Activated gamma-delta T cell (primary cell): ENCODE measurements at places on chromosomes 6 and 20.

GRCh38 chr6:125868678-125869395, 78.1 kb downstream of the NCOA7 start:
- no peak for DNase-seq

DNA sequence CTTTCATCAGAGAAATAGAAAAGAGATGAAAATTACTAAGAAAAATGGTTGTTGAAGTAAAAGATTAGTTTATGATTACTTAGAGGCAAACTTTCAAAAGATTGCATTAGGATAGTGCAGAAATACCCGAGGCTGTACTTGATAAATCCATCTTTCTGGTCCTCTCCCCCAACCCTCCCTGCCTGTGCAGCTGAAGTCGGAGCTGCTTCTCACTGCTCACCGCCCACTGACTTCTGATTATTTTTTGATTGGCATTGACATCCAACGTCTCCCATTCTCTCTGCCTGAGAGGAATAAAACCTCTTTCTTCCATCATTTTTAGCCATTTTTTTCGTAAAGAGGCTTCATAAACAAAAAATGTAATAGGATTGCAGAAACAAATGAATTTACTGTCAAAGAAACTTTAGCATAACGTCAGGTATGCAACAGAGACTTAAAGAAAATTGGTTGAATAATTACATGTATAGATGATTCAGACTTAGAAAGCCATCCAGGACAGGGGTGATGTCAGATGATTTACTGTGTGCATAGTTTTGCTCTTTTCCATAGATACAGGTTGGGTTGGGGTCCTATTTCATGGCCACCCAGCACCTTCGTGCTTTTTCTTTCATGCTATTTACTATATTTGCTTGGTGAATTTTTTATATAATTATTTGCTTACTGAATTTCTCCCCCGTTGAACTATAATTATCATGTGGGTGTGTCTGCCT, 53.6 kb upstream of the EDN3 start:
- no peak for DNase-seq

DNA sequence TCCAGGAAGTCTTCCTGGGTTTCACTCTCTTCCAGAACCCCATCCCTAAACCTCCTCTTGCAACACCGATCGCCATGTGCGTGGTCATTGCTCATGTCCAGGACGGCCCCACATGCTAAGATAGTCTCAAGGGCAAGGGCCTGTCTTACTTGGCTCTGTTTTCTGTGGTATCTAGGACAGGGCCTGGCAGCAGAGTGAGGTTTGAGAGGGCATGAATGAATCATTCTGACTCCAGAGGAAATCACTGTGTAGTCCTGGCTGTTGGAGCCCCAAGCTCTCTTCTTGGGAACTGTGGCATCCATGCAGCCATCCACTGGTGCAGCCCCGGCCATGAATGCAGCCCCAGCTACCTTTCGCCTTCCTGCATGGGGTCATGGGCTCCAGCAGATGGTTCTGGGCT, 12.4 kb downstream of the SIRPA start:
- DNase-seq: no peak

DNA sequence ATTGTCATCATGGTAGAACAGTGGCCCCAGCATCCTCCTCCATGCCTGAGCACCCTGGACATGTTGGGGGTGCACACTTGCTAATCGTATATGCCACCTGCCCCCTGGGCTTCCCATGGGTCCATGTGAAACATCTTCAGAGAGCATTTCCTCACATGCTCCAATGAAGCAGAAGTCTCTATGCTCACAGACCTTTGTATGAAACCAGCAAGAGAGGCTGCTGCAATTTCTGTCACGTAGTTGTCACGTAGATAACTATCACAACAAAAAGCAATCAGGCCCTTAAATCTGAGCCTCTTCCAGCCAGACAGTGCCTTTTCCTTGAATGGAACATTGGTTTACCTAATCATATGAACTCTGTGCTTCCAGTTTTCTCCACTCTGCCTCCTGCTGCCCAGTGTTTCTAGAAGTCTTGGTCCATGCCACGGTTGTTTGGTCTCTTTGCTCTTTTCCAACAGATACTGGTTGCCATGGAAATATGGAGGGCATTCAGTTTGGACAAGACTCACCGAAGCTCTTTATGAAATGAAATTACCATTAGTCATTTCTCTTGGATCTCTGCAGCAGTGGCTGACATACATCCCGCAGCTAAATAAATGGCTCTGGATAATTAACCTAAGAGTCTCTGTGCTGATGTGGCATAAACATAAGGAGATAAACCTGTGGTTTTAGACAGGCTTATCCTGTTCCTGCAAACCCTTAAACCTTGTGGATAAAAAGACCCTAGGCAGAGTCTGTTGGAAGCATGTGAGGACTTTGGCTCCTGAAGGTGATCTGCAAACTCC, 172.8 kb upstream of the SYNDIG1 start:
- no peak for DNase-seq

DNA sequence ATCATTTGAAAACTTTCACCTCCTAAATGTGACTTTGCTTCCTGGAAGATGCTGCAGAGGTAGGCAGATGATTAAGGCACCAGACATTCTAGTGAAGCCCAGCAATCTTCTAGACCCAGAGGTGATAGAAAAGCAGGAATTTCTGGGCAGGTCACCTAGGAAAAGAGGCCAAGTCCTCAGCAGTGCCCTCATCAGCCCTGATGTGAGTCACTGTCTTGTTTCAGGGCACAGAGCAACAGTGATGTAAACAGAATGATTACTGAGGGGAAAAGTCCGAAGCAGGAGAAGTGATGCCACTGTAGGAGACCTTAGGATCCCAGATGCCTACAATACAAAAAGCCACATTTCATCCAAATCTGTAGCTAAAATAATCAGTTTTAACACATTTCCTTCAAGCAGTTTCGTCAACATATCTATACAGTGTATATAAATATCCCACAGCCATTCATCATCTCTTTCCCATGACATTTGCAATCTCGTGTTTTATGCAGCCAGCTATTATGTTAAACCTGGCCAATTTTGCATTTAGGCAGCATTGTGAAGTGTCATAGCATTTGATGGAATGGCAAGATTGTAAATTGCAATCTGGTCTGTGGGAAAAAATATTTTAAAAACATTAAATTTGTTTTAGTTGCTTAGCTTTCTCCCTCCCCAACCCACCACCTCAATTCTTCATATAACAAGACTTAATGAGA, 401.2 kb upstream of the RNF217 start:
- no peak for DNase-seq

DNA sequence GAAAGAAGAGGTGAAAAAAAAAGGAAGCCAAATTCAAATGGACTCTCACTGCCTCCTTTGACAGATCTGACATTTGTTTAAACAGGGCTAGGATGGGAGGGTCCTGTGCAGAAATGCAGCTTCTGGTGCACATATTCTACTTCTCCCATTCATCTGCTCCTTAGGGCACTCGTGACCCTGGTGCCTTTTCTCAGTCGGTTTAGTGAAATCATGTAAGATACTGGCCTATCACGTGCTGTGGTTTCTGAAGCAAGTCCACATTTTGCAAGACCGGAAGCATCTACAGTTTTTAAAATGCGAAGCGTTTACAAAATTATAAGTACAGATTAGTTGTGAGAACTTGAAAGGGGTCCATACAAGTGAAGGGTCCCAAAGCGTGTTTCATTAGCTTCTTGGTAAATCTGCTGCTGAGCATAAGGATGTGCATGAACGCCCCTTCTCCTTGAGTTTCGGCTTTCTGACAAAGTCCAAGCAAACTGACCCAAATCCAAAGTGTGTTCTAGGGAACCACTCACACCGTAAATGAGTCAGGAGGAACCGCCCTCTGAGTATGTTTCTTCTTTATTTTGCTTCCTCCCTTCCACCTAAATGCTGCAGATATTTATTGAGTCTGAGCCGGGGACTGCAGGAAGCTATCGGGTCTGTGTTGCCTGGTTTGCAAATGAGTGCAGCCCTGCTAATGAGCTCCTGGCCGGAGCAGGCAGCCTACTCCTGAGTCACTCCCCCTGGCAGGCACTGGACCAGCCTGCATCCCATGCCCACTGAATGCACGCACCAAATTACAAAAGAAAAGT, 323.8 kb upstream of the JARID2 start:
- DNase-seq: no peak
